ENCODE measurements at places on chromosomes 7 and 10. TPM values are rescaled to one million over a fixed set of nuclear protein-coding genes. Genes with fewer than 3 reads are reported as not detected.

The MPP7 gene
- total RNA-seq, result 6.9 TPM

GRCh38 chr7:38322461-38322860 is 49.0 kb upstream of the TARP start:
- H3K27ac ChIP-seq, result no peak overlapping the region
- DNase-seq, result no peak
- peaks cover 5% of the 10 kb centered on the region for H3K4me1 ChIP-seq
- H3K4me3 ChIP-seq, result no peak overlapping the region
- no peaks in the 10 kb centered on the region for H3K27me3 ChIP-seq
- no peaks in the 10 kb centered on the region for H3K36me3 ChIP-seq

GRCh38 chr10:133010095-133010842 is 67.9 kb upstream of the CFAP46 start:
- no peak overlapping the region for H3K4me3 ChIP-seq
- H3K4me1 ChIP-seq, result no peaks in the 10 kb centered on the region
- H3K27ac ChIP-seq, result no peak overlapping the region
- no peaks in the 10 kb centered on the region for H3K27me3 ChIP-seq
- no peaks in the 10 kb centered on the region for H3K36me3 ChIP-seq

- H3K27ac ChIP-seq, result no peak overlapping the region
- no peaks in the 10 kb centered on the region for H3K4me1 ChIP-seq
- H3K4me3 ChIP-seq, result no peak overlapping the region
- DNase-seq, result no peak
These were observed 723.3 kb downstream of the GRID1 start for GRCh38 chr10:85643171-85643844.

DNA sequence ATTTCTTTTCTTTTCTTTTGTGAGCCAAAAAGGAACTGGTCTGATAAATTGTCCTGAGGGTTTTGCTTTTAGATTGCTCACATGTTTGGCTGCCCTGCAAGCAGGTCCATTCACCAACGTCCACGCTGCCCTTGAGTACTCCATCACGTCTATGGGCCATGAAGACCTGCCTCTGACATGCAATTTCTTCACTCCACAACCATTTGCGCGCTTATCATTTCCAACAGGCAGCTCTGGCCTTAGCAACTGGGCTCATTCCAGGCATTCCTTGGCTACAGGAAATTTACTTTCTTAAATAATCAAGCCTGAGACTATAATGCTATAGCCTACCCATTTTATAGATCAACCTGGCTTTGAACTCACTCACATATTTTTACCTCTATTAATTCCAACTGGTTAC is 408.3 kb upstream of the C7orf33 start:
- H3K27me3 ChIP-seq, result no peaks in the 10 kb centered on the region
- H3K36me3 ChIP-seq, result no peaks in the 10 kb centered on the region
- no peaks in the 10 kb centered on the region for H3K4me1 ChIP-seq
- H3K27ac ChIP-seq, result no peak overlapping the region
